Colonic mucosa (tissue), 4 donors: ENCODE measurements at places on chromosomes 7 and 10. TPM values are rescaled to one million over a fixed set of nuclear protein-coding genes. Genes with fewer than 3 reads are reported as not detected.

The SEMA3D gene
- 2.6 TPM for total RNA-seq

- DNase-seq = no peak
Observed at GRCh38 chr7:126569402-126569801, 683.3 kb downstream of the GRM8 start.

The ARHGAP22 gene
- 0.86 TPM for total RNA-seq

- DNase-seq = no peak
Observed at GRCh38 chr7:1678081-1678543, 8.0 kb downstream of the ELFN1 start.

DNA sequence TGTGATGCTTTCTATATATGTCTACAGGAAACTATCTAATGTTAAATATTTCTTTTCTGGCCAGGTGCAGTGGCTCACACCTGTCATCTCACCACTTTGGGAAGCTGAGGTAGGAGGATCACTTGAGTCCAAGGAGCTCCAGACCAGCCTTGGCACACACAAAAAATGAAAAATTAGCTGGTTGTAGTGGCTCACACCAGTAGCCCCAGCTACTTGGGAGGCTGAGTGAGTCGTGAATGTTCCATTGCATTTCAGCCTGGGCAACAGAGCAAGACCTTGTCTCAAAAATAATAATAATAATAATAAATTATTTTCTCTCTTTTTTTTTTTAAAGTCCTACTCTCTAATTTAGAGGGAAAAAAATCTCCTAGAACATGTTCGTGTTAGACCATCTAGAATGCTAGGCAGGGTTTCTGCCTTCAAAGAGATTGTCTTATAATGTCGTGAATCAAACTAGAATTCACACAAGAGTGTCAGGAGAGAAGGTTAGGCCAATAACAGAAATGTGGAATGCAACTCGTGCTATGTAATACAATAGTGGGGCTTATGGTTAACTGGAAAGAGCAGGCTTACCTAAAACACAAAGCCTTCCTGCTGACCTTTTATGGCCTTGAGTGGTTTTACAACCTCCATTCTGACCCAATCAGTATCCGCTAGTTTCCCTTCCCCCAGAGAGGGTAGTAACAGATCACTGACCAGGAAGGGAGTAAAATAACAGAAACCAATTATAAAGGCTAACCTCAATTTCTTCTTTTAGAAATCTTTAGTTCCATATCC is 46.3 kb downstream of the MYOF start:
- DNase-seq = no peak

The LRRC4 gene
- 1.9 TPM for total RNA-seq

The SPDYE11 gene
- total RNA-seq = not detected

- no peak for DNase-seq
Observed at GRCh38 chr10:119967066-119967465, 74.5 kb downstream of the SEC23IP start.

- peak; percentile 83 for DNase-seq
Observed at GRCh38 chr7:105014693-105015389, 836 bp downstream of the KMT2E start.

DNA sequence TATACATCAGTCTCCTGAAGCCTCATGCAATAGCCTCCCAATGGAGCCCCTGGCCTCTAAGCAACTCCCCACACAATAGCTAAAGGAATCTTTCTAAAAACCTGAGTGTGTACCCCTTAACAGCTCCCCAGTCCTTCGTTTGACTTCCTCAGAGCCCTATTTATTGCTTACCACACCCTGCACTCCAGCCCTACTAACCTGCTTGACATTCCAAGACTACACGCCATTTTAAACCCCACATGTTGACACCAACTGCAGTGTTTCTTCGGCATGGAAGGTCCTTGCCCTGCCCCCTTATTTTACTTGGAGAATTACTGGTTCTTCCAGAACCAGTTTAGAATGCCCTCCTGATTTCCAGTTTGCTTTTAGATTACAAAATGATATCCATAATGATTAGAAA is 10.8 kb downstream of the SRPK2 start:
- no peak for DNase-seq

DNA sequence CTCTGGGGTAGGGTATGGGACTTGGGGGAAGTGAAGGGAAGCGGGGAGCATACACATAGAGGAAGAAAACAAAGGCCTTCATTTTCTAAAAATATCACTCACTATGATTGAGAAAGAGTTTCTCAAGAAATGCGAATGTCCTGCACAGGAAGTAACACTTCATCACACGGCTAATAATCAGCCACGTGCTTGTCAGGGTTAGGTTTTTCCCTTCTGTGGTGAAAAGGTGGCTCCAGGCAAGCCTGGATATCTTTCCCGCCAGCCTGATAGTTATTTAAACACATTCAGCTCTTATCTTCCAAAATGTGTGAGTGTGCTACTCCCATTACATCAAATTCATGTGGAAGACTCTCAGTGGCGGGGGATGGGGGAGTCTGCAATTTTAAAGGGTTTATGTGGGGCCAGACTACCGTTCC is 166.4 kb upstream of the ADO start:
- no peak for DNase-seq

DNA sequence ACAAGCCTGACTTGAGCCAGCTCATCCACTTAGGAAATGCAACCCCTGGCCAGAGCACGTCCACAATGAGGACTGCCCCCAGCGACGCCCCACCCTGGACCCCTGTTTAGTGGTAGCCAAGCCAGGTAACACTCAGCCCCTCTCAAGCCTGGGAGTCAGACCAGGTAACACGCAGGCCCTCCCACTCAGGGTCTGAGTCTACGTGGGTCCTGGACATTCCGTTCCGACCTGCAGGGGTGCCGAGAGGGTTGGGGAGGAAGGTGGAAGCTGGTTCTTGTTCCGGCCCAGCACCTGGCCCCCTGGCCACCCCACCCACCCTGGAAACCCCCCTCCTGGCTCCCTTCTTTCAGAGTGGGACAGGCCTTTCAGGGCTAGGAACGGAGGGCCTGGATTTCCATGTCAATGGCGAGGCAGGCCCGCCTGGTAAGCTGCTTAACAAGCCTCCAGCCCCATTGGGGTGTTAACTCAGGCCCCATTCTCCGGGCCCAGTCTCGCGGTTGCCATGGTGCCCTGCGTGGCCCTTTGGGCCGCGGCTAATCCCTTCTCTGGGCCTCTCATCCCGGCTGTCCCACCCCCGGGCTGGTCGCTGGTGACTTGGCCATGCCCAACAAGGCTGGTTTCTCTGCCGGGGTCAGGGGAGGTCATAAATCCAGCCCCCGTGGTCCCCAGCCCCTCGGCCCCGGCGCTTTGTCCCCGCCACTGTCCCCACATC is 19.7 kb upstream of the LFNG start:
- DNase-seq = no peak

- DNase-seq = no peak
Observed at GRCh38 chr7:116726713-116727431, 54.9 kb downstream of the MET start.

DNA sequence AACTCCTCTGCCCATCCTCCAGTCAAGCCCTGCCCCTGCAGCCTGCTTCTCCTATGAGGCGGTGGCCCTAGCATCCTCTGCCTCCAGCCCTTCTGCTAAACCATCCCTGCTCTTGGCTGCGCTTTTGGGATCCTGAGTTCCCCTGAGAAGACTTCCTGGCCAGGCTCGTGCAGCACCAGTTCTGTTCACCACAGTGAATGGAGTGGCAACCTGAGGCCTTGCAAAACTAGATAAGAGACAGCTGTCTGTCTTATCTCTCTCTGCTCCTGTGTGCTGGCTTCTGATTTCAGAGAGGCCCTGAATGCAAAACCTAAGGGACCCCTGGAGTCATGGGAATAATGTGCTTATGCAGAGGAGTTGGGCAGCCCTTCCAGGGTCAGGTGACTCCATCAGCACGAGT is 119.2 kb downstream of the TMEM178B start:
- no peak for DNase-seq

- no peak for DNase-seq
Observed at GRCh38 chr10:30988831-30989435, 42.7 kb downstream of the ZNF438 start.

- no peak for DNase-seq
Observed at GRCh38 chr10:58998924-58999713, 177.3 kb upstream of the PHYHIPL start.

- DNase-seq = no peak
Observed at GRCh38 chr10:61981460-61981859, 80.0 kb downstream of the ARID5B start.

The SAMD9L gene
- total RNA-seq = 7.2 TPM

The CHCHD1 gene
- total RNA-seq = 48.5 TPM

The PKD2L1 gene
- total RNA-seq = 0.50 TPM

DNA sequence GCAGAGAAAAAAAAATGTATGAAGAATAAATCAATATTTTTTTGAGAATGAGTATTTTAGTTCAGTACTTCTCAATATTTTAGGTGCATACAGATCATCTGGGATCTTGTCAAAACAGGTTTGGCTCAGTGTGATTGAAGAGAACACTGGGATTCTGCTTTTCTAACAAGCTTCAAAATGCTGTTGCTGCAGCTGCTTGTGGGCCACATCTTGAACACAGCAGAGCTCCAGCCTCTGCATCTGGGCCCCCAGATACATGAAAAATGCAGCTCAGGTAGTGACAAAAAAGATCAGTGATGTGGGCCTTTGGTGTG is 1177.1 kb upstream of the C7orf33 start:
- no peak for DNase-seq

GRCh38 chr10:80454513-80455460 is 677 bp downstream of the TSPAN14 start:
- DNase-seq = peak; percentile 88

The PRKCQ gene
- 0.94 TPM for total RNA-seq

- DNase-seq = no peak
Observed at GRCh38 chr10:420154-421121, 269.0 kb downstream of the DIP2C start.

DNA sequence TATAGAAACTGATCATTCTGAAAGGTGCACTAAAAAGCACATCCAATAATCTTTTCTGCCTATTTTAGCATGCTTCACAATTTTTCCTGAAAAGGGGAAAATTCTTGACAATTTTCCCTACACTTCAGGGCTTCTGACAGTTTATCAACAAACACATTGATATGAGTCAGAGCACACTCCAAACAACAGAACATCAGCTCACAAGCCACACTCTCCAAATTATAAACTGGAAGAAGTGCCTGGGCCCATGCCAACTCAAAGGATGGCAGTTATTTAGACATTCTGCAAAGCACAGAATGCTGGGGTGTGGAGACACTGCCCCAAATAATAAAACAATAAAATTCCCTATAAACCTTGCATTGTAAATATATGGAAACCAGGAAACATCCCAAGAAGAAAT is 90.8 kb downstream of the ELAPOR2 start:
- peak; percentile 88 for DNase-seq

GRCh38 chr10:129035052-129035827 is 431.8 kb upstream of the MGMT start:
- DNase-seq = no peak

The RFC2 gene
- 43.8 TPM for total RNA-seq

DNA sequence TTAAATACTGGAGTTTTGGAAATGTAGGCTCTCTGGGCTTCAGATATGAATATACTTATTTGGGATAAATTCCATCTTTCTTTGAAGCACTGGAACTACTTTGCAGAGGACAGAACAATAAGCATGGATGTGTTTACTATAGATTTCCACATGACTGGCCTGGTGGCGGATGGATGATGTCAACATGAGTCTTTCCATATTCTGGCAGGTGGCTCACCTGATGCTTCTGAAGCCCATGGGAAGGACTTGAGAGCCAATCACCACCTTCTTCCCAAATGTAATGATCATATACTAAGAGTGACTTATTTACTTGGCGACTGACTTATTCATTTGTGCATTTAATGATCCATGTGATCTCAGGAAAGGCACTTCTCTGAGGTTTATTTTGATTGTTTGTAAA is 110.5 kb downstream of the FANK1 start:
- DNase-seq = no peak

GRCh38 chr7:9149499-9150082 is 716.2 kb downstream of the NXPH1 start:
- no peak for DNase-seq

The PRSS1 gene
- not detected for total RNA-seq

GRCh38 chr7:104603957-104604356 is 275.6 kb downstream of the LHFPL3 start:
- DNase-seq = no peak

GRCh38 chr7:93188870-93189634 is 37.2 kb downstream of the HEPACAM2 start:
- no peak for DNase-seq

The PNPLA8 gene
- total RNA-seq = 14.1 TPM

DNA sequence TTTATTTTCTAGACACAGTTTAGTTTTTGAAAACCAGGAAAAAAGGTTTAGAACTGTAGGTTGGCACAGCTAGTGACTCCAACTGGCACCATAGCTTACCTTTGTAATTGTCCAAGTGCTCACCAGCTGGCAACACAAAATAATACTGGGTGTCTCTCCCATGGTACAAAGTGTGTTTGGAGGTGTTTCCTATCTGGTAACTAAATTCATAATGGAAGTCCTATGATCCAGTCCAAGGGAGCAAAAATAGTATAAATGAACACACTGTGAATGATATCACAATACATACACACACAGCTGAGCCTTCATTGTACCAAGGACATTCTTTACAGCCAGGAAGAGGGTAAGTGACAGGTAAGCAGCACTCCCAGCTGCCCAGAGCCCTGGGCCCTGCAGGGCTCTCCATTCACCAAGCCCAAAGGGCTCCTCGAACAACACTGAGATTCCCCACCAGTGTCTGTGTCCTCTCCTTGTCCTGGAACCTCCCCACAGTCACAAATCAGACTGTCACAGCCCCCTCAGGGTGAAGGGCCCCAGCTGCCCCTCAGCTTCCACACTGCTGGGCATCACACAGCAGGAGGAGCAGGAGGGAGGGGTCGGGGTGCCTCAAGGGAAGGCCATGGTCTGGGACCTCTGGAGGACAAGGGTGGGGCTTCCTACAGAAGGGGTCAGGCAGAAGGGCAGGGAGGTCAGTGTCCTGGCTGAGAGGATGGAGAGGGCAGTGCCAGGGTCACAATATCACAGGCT is 72.1 kb downstream of the PKD1L1 start:
- DNase-seq = no peak

DNA sequence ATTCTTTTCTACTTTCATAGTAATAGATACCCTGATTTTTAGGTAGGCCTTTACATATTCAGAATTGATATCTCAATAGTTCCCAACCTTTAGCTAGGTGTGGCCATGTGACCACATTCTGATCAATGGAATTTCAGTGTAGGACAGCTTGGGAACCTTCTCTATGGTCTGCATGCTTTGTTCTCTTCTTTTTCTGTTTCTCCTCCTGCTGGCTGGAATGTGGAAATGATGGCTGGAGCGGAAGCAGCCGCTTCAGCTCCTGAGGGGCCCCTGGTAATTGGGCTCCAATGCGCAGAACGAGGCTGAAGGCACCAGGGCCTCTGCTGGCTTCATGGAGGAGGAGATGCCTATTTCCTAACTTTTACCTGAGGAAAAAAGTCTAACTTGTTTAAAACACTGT is 152.6 kb downstream of the ZMYND11 start:
- no peak for DNase-seq

The FAM25C gene
- total RNA-seq = not detected

- DNase-seq = peak; percentile 71
Observed at GRCh38 chr10:60944058-60944909, at the start of gene RHOBTB1. Gene RHOBTB1, minus strand, starts transcription at chr10:60944185. Its CDS starts 32,643 bp downstream, at chr10:60911542.

- DNase-seq = no peak
Observed at GRCh38 chr7:1942243-1942940, 272.3 kb downstream of the ELFN1 start.
